LHCN-M2 (cell line): ENCODE measurements at places on chromosomes 13 and 19. TPM values are rescaled to one million over a fixed set of nuclear protein-coding genes. Genes with fewer than 3 reads are reported as not detected.

The SSC5D gene
- total RNA-seq, result 0.34 and 0.45 TPM in 2 replicates

The JOSD2 gene
- 41.7 and 47.3 TPM in 2 replicates for total RNA-seq

The ZNF723 gene
- total RNA-seq, result not detected in 2 replicates

The LILRA2 gene
- not detected in 2 replicates for total RNA-seq

The SUGP2 gene
- 54.2 and 63.9 TPM in 2 replicates for total RNA-seq

The PRTN3 gene
- not detected in 2 replicates for total RNA-seq

The NTN5 gene
- not detected in 2 replicates for total RNA-seq

The SBSN gene
- 0.77 TPM in 1 of 2 replicates, not detected in the other for total RNA-seq

The KXD1 gene
- 136 and 148 TPM in 2 replicates for total RNA-seq

The RASIP1 gene
- 0.11 and 0.26 TPM in 2 replicates for total RNA-seq

The SYNGR4 gene
- not detected in 2 replicates for total RNA-seq

The CRX gene
- not detected in 2 replicates for total RNA-seq

The PLVAP gene
- not detected in 2 replicates for total RNA-seq

The KLF1 gene
- not detected in 2 replicates for total RNA-seq

The ZNF730 gene
- total RNA-seq, result 14.2 and 14.3 TPM in 2 replicates

The VSTM1 gene
- not detected in 2 replicates for total RNA-seq

The SYNE4 gene
- total RNA-seq, result 0.23 TPM in 1 of 2 replicates, not detected in the other

The RNF113B gene
- total RNA-seq, result not detected in 2 replicates

The CALR3 gene
- 0.13 TPM in 1 of 2 replicates, not detected in the other for total RNA-seq

The HS6ST3 gene
- not detected in 2 replicates for total RNA-seq

The C1QTNF9 gene
- not detected in 2 replicates for total RNA-seq

The MEIOSIN gene
- total RNA-seq, result not detected in 2 replicates

The PSG7 gene
- total RNA-seq, result not detected in 2 replicates

The ZNF441 gene
- total RNA-seq, result 5.4 and 7.1 TPM in 2 replicates

The ICAM5 gene
- 4.0 and 8.0 TPM in 2 replicates for total RNA-seq

The LILRB1 gene
- total RNA-seq, result not detected in 2 replicates

The OVOL3 gene
- not detected in 2 replicates for total RNA-seq

The SOX1 gene
- not detected in 2 replicates for total RNA-seq

The PRDX2 gene
- 101 and 124 TPM in 2 replicates for total RNA-seq

The RAB4B gene
- total RNA-seq, result 19.7 and 28.6 TPM in 2 replicates

The MEIS3 gene
- 6.7 and 7.4 TPM in 2 replicates for total RNA-seq

The SIGLECL1 gene
- total RNA-seq, result not detected in 2 replicates

The TMC4 gene
- total RNA-seq, result 0.40 and 0.51 TPM in 2 replicates

The MUC16 gene
- not detected in 2 replicates for total RNA-seq

The ZNF470 gene
- total RNA-seq, result 1.8 and 2.5 TPM in 2 replicates

The ACER1 gene
- not detected in 2 replicates for total RNA-seq

The FFAR1 gene
- not detected in 2 replicates for total RNA-seq

The EXOC3L2 gene
- total RNA-seq, result not detected in 2 replicates
